Activated T-helper 1 cell treated with anti-CD3 and anti-CD28 coated beads, Interleukin-2, amount 50 U/mL, for 16 hours (primary cell): ENCODE measurements at places on chromosomes 2 and 18.

DNA sequence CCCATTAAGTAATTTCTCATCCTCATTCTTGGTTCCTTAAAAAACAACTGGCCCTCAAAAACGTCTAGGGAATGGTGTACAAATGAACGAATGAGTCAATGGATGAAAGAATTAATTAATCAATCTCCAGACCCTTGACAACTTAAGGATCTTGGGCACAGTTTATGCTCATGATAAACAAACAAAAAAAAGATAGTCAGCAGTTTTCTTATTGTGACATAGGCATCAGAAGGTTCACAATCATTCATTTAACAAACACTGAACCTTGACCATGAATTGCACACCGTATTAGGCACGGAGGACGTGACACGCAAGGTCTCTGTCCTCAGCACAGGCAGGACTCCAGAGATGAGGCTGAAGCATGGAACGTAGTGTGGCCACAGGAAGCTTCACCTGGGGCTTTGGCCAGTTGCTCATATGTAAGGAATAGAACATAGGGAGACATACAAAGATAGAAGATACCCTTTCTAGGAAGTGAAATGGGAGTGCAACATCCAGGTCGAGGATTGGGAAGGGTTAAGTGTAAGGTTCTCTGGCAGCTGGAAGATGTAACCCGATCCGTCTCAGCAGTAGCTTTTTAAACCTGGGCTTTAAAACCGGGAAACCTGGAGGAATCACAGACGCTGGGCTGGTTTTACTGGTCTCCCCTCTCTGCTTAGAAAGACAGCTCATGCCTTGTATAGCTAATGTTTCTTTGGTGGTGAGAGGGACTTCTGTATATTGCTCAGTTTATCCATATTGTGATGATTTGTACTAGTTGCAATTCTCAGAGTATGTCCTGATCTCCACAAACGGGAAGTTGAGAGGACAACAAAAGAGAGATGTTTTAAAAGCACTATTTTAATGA lies 8.9 kb upstream of the LTBP1 start:
- no peak for DNase-seq

- no peak for DNase-seq
These were observed 44.7 kb downstream of the MARCO start for GRCh38 chr2:118986738-118987137.

DNA sequence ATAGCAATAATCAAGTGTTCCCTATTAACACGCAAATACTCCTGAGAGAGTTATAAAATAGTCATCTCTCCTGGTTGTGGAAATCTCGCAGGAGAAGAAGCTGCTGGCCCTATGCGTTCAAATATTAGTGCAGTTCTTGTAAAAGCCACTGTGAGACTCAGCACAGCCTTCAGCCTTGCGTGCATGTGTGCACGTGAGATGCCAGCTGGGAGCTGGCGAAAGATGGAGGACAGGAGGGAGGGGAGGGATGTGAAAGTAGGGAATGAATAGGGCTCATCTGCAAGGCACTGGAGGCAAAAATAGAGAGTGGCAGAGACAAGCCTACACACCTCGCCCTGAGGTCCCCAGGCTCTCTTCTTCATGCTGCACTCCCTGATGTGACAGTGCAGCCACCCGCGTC lies 126.5 kb downstream of the INO80D start:
- DNase-seq, result no peak

DNA sequence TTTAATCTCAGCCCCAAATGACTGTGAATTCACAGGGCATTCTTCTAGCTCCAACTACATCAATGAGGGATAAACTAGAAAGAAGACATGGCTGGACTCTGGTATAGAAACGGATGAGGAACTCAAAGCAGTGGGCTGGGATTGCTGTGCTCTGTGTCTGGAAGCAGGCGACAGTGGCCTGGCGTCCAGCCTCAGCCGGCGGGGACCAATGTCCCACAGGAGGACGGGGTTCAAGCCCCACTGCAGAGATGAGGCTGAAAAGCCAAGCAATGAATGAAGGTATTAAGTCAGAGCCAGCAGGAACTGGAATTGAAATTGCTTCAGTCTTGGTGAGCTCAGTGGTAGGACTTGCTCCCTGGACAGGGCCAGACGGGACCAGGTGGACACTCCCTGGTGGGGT lies 24.3 kb upstream of the BOK start:
- DNase-seq, result no peak

DNA sequence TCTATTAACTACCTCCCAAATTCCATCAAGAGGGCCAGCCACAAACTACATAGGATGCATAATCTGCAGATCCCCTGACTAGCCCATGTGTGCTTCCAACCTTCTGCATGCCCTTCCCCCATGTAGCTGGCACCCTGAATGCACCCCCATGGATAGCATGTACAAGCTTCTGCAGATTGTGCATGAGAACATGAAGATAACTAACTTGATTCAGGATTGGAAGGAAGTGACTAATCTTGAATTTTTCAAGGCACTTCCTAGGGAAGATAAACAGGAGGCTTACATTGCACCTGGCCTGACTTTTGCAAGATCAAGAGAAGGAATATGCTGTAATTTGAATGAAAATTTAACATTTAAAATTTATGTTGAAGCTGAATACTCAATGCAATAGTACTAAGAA lies 66.7 kb downstream of the CDC42EP3 start:
- DNase-seq, result no peak

GRCh38 chr18:297936-298335 lies 30.1 kb upstream of the THOC1 start:
- no peak for DNase-seq

DNA sequence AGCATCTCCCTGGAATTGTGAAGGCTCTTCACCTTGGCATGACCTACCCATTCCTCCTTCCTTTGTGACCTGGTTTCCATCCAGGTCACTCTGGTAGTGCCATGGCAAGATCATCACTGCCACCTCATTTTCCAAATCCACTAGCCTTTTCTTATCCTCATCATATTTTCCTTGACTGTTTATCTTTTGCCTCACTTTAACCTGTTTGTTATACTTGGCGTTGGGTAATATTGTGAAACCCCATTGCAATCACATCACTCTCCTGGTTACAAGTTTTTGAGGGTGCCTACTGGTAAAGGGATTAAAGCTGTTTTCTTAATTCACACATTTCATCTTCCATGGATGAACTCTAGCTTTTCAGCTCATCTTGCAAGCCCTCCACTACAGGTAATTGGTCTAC lies 39.1 kb upstream of the IGFBP2 start:
- no peak for DNase-seq

GRCh38 chr18:23134780-23135549 lies at the start of gene CABLES1:
Gene CABLES1 (plus strand): TSS chr18:23135485. CDS start chr18:23135763, 278 bp downstream.
- DNase-seq, result no peak

DNA sequence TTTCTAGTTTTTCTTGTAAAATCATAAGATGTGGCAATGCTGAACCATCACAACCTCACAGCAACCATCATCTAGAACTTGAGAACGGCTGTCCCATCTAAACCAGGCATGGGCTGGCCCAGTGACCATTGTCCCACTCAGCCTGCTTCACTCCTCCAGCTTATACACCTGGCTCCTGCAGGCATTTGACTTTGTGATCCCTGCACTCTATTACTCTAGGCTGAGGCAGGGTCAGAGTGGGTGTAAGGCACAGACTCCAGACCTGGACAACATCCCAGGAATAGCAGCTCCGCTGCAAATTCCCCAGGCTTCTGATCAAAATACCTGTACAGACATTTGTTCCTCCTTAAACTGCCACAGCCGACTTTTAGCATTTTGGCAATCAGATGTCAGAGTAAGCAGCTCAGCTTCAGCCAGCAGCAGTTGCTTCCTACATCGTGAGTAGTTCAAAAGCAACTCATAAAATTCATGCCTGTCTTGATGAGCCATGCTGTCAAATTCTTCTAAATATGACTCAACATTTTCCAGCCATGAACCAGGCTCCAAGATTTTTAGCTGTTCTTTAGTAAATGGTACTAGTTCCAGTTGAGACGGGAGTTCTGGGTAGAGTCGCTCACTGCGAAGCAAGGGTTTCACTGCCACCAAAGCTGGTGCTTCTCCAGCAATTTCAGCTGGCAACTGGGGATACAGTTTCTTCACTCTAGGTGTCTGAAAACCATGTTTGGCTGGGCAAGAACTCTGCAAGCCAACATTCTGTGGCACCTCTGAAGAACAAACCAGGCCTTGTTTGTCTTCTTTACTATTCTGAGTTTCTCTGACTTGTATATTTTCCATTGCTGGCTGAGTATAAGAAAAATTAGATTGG lies 12.8 kb downstream of the EPG5 start:
- no peak for DNase-seq

GRCh38 chr18:23629444-23629946 lies 33.2 kb downstream of the ANKRD29 start:
- no peak for DNase-seq

DNA sequence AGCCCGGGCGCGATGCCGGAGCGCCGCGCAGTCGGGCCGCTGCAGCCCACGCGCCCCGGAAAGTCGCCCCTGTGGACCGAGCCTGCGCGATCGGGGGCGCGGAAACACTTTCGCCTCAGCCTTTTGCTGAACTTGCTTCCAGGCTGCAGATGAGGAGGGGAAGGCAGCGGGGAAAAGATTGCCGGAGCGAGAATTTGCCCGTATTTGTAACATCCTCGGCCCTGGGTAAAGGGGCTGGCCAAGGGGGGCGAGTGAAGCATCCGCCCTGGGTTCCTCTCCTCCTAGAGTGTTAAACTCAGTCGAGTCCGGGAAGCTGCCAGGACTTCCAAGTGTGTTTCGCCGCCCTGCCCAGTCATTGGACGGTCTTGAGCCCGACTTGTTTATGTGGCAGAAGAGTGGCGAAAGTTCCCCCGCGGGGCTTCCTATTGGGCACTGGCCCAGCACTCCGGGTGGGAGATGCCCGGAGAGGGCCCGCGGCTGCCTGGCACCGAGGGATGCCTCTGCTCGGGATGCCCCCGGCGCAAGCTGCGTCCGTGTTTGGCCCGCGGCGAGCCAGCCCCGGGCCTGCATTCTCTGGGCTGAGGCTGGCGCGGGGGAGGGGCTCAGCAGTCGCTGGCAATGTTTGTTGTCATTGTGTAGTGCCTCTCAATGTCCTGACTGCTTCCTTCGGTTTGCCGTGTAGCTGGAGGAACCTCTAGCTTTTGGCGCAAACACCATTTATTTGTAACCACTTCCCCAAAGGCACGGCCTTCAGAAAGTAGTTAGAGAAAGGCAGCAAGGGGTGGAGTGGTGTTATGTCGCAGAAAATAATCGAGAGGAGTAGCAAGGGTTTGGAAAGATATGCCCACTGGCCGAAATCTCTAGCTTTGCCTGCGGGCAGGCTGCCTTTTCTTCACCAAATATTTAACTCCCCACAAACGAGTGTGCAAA lies 1.1 kb downstream of the CYBRD1 start:
- no peak for DNase-seq

GRCh38 chr2:211373203-211373602 lies 816.8 kb downstream of the CPS1 start:
- DNase-seq, result no peak

DNA sequence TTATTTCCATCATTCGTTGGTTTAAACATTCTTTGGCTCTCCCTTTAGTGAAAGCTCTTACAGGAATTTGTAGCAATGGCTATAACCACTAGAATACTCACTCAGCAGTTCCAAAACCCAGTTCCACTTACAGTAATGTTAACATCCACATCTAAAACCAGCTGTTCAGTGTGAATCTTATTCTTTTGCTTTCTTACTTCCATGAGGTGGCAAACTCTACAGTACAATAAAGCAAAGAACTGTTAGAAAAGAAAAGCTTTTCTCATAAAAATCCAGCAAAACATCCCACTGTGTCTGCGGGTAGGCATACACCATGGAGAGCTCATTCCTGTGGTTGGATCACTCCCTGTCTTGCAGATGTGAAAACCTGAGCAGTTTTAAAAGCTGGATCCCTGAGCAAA lies 147.1 kb downstream of the ARHGAP28 start:
- DNase-seq, result no peak

- no peak for DNase-seq
These were observed 22.9 kb downstream of the COLEC12 start for GRCh38 chr18:477565-477964.

DNA sequence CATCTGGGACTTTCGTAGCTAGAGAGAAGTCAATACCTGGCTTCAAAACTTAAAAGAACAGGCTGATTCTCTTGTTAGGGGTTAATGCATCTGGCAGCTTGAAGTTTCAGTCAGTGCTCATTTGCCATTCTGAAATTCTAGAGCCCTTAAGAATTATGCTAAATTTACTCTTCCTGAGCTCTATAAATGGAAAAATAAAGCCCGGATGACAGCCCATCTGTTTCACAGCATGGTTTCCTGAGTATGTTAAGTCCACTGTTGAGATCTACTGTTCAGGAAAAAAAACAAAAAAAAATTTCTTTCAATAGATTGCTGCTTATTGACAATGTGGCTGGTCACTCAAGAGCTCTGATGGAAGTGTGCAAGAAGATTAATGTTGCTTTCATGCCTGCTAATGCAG lies 101.3 kb upstream of the RPE start:
- DNase-seq, result no peak

GRCh38 chr2:117933884-117934354 lies 80.0 kb downstream of the CCDC93 start:
- DNase-seq, result no peak

DNA sequence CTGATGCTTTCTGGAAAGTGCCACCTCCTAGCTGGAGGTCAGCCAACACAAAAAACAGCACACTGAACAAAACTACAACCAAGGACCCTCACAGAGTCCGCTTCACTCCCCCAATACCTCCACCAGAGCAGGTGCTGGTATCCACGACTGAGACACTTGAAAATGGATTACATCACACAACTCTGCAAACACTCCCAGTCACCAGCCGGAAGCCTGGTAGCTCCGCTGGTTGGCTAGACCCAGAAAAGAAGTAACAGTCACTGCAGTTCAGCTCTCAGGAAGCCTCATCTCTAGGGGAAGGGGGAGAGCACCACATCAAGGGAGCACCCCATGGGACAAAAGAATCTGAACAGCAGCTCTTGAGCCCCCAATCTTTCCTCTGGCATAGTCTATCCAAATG lies 175.4 kb downstream of the LCLAT1 start:
- no peak for DNase-seq

GRCh38 chr18:21179590-21180220 lies 62.3 kb upstream of the GREB1L start:
- no peak for DNase-seq
